Naive thymus-derived CD4-positive, alpha-beta T cell (primary cell): ENCODE measurements at places on chromosomes 12 and 14. TPM values are rescaled to one million over a fixed set of nuclear protein-coding genes. Genes with fewer than 3 reads are reported as not detected.
A peak's percentile ranks its signal among the peaks of the same experiment; 100 is the strongest.

Gene KLRF1
- 1.0 TPM for total RNA-seq

Gene DBX2
- total RNA-seq = not detected

Gene TMPRSS12
- total RNA-seq = not detected

- DNase-seq = peak; percentile 39
- peaks cover 5% of the 10 kb centered on the region for H3K36me3 ChIP-seq
- H3K4me1 ChIP-seq = peaks cover 53% of the 10 kb centered on the region
- peak overlapping the region; percentile 71 for H3K27ac ChIP-seq
These were observed 38.9 kb downstream of the NIN start for GRCh38 chr14:50792051-50792477.

Gene RECQL
- total RNA-seq = 43.2 TPM

Gene KRT72
- 2.0 and 2.1 TPM in 2 replicates for total RNA-seq

Gene KRT7
- total RNA-seq = not detected

DNA sequence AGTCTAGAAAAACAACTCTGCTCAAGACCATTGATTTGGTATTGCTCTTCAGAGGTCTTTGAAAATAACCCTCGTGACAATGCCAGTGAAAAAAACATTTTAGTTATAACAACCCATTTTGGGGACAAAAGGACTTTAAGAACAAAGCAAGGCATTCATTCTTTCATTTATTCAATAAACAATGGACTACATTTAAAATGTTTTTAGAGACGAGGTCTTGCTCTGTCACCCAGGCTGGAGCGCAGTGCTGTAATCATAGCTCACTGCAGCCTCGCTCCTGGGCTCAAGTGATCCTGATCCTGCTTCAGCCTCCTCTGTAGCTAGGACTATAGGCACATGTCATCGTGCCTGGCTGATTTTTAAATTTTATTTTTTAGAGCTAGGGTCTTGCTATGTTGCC is 7.7 kb upstream of the KICS2 start:
- H3K27me3 ChIP-seq = no peaks in the 10 kb centered on the region
- H3K27ac ChIP-seq = no peak overlapping the region
- no peaks in the 10 kb centered on the region for H3K4me1 ChIP-seq

Gene HOXC12
- not detected for total RNA-seq

Gene ACSM4
- not detected for total RNA-seq

DNA sequence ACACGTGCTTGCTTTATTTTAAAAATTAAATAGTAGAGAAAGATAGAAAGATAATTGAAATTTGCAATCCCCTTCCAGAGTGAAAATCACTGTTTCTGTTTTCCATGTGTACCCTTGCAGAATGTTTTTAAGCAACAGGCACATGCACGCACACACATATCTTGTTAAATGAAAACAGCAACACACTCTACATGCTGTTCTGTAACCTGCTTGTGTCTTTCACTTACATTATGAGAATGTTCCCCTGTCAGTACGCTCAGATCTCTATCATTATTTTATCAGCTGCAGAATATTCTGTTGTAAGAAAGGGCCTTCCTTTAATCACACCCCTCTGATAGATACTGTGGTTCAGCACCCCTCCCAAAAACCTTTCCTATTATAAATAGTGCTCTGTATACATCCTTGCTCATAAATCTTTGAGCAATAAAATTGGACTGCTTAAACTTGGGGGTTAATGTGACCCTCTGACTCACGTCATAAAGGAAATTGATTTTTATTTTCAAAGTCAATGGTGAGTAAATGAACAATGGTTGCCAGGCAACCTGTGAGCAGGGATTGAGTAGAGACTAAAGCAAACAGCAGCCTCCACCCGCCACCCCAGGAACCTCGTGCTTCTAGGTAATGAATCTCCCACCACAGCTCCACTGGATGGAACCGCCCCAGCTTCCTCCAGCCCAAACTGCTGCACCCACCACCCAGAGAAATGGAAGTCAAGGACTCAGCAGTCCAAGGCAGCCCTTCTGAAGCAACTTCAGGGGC is 31.9 kb upstream of the CHGA start:
- H3K27ac ChIP-seq = no peak overlapping the region
- H3K4me3 ChIP-seq = no peak overlapping the region
- H3K4me1 ChIP-seq = no peaks in the 10 kb centered on the region
- no peaks in the 10 kb centered on the region for H3K27me3 ChIP-seq
- DNase-seq = no peak

GRCh38 chr12:62635649-62636048 is 169.0 kb downstream of the MON2 start:
- peaks cover 9% of the 10 kb centered on the region for H3K4me1 ChIP-seq
- no peak overlapping the region for H3K4me3 ChIP-seq
- no peaks in the 10 kb centered on the region for H3K36me3 ChIP-seq

DNA sequence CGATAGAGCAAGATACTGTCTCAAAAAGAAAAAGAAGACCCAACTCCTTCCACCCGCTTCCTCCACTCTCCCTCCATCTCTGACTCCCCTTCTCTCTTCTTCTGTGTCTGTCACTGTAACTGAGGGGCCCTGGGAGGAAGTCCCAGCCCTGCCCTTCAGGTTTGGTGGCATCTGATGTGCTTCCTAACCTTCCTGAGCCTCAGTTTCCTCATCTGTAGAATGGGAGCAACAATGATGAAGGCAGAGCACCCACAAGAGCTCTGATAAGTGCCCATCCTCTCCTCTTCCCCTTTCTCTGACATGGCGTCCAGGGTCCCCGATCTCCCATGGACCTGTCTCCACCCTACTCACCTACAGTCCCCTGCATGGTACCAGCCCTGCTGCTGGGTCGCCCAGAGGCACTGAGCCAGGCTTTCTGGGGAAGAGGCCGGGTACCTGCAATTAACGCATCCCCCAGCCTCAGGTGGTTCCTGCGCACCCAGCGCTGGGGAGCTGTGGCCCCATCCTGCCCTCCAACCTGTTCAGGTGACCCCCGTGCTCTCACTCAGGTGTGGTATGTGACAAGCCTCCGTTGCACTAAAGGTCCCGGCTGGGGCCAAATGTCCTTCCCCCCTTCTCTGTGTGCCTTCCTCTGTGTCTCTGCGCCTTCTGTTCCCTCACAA is 13.2 kb downstream of the FOXN4 start:
- DNase-seq = no peak
- H3K4me1 ChIP-seq = no peaks in the 10 kb centered on the region
- H3K27ac ChIP-seq = no peak overlapping the region
- H3K27me3 ChIP-seq = no peaks in the 10 kb centered on the region
- no peak overlapping the region for H3K4me3 ChIP-seq

GRCh38 chr14:21771671-21772070 is 98.1 kb upstream of the OR4E1 start:
- no peaks in the 10 kb centered on the region for H3K27me3 ChIP-seq
- no peak overlapping the region for H3K27ac ChIP-seq
- no peaks in the 10 kb centered on the region for H3K4me1 ChIP-seq
- no peak overlapping the region for H3K4me3 ChIP-seq

DNA sequence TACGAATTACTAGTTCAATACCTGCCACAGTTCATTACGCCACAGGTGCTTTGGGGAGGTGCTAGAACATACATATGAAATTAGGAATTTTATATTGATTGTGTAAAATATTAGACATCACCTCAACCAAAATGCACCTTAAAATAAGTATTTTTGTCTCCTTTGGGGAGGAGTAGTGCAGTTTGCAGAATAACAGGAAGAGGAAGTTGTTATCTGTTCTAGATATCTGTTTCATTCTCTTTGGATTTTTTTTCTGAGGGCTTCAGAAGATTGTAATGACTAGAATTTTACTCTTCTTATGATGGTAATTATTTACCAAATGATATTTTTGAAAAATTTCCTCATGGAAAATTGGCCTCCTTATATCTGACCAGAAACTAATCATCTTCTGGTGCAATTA is 9.9 kb upstream of the GYS2 start:
- H3K4me3 ChIP-seq = peak overlapping the region; percentile 8
- peak overlapping the region; percentile 61 for H3K27ac ChIP-seq
- no peaks in the 10 kb centered on the region for H3K36me3 ChIP-seq

DNA sequence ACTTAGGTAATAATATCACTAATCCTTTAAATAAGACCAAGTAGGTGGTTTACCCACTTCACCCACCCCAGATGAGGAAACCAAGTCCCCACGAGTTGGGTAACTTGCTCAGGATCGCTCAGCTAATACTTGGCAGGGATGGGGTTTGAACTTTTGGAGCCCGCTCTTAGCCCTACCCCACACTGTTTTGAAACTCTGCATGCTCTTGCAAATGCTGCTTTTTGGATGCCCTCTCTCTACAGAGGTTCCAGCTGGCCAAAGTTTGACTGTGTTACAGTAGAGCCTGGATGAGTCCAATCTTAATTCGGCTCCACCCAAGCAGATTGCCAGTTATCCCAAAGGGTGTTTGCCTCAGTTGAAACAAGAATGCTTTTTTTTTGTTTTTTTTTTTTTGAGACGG is 6.8 kb downstream of the PLEKHG3 start:
- no peaks in the 10 kb centered on the region for H3K27me3 ChIP-seq
- no peak overlapping the region for H3K27ac ChIP-seq
- H3K4me3 ChIP-seq = no peak overlapping the region
- peaks cover 13% of the 10 kb centered on the region for H3K4me1 ChIP-seq
- DNase-seq = no peak
- H3K36me3 ChIP-seq = no peaks in the 10 kb centered on the region

DNA sequence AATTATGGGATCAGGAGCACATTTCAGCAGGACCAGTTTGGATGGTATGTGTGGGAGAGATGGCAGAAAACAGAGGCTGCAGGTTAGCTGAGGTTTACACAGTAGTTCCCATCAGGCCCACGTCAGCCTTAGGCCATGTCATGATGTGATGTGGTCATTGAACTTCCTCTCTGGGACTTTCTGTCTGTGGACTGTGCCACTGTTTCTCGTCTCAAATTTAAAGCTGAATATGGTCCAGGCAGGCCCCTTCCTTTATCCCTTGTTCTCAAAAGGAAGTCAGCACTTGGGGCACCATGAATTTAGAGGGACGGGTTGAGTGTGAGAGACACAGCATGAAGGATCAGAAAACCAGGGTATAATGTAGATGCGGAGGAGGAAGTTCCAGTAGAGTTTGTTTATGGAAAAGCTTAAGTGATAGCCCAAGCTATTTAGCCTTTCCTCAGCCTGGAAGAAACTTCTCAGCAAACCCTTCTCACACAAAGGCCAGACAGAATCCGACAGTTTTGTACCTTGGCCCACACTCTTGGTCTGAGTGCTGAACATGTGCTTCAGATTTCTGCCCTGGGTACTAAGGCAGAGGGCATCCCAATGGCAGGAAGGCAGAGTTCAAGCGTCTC is 3.6 kb upstream of the IGFBP6 start:
- H3K4me3 ChIP-seq = no peak overlapping the region
- H3K4me1 ChIP-seq = peaks cover 16% of the 10 kb centered on the region
- no peaks in the 10 kb centered on the region for H3K27me3 ChIP-seq
- H3K36me3 ChIP-seq = no peaks in the 10 kb centered on the region

DNA sequence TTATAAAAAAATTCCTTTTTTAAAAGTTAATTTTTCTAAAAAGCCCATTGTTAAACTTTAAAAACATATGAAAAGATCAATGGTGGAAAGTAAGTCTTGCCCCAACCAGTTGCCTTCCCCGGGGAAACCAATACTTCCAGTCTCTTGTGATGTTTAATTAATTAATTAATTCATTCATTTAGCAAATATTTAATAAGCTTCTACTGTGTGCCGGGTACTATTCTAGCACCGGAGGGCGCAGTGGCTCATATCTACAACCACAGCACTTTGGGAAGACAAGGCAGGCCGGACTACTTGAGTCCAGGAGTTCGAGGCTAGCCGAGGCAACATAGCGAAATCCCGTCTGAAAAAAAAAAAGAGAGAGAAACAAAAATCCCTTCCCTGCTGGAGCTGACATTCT is 87.4 kb downstream of the HECTD4 start:
- DNase-seq = no peak
- no peak overlapping the region for H3K4me3 ChIP-seq
- H3K4me1 ChIP-seq = no peaks in the 10 kb centered on the region
- H3K27ac ChIP-seq = no peak overlapping the region
- H3K36me3 ChIP-seq = no peaks in the 10 kb centered on the region
